T-helper 22 cell (primary cell): ENCODE measurements at places on chromosomes 2 and 18.

GRCh38 chr2:173631127-173631460, 276.4 kb downstream of the CDCA7 start:
- no peak for DNase-seq

DNA sequence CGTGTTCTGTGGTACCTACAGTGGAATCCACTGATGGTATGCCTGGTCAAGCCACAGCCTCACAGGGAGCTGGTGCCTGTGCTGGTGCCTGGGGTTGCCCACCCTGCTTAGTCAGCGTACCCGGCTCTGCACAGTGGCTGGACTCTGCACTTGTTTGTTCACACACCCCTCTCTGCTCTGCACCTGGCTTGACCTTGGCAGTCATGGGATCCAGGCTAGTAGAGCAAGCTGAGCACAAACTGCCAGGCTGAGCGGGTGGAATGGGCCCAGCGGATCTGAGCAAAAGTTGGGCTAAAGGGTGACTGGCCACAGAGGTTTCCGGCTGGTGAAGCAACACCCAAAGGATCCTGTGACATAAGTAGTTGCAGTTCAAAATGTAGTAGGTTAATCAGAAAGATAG, 163.5 kb downstream of the CDH19 start:
- no peak for DNase-seq

- DNase-seq: no peak
Observed at GRCh38 chr2:163693484-163693883, 42.3 kb downstream of the FIGN start.

DNA sequence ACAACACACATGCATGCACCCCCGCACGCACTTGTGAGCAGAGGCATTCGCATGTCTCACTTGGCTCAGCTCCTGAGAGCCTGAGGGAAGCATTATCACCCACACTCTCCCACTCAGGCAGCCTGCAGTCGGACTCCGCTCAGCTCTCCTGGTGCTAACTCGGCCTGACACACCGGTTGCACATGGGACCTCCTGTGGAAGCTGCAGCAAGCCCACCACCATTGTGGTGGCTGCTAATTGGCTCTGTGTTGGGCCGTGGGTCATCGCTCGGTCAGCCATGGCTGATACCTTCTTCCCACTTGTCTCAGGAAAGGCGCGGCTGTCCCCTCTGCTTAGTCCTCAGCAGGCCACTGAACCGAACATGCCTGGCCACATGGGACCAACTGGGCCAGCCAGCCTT, 13.7 kb upstream of the TEX261 start:
- no peak for DNase-seq

GRCh38 chr18:79677221-79677620, 2.4 kb upstream of the CTDP1 start:
- no peak for DNase-seq

DNA sequence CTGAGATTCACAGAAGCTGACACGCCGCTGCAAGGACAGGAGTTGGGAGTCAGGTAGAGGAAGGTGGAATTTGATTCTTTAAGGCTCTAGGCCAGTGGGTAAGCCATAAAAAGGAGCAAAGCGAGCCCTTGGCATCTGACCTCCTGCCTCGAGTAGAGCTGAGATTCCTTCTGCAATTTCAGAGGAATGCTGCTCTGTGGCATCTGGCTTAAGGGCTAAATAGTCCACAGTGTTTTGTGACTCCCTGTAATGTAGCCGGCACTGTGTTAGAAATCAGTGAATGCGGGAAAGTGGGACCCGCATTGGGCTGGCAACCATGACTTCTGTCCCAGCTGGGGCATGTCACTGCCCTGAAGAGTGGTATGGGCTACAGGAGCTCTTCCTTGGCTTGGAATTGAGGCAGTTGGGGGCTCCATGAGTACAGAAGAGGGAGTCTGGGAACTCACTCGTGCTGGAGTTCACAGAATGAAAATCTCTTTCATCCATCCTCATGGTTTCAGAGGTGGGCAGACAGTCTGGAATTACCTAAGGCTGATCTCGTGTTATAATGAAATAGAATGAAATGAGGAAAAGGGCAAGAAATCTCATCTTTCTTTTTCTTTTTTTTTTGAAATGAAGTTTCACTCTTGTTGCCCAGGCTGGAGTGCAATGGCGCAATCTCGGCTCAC, 12.7 kb upstream of the MYCN start:
- no peak for DNase-seq

GRCh38 chr2:68423966-68424650, 43.0 kb downstream of the FBXO48 start:
- DNase-seq: no peak

DNA sequence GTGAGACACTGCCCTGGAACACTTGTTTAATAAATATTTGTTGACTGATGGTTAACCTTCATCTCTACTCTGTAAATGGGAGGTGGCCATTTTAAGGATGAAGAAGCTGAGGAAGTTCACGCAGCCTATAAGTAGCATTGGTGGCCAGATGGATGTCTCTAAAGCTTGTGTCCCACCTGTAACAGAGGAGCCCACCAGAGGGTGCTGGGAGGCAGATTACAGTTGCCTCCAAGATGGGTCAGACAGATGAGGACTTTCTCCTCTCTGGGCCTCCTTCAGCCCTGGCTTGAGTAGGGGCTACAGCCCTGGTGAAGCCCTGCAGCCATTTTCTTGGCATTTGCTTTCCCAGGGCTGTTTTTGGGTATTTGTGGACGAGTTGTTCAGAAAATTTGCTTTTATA, 45.0 kb upstream of the MCFD2 start:
- DNase-seq: no peak

GRCh38 chr2:197322724-197323720, 12.4 kb upstream of the ANKRD44 start:
- DNase-seq: no peak

- DNase-seq: no peak
Observed at GRCh38 chr2:205024822-205025518, 479.7 kb downstream of the PARD3B start.

DNA sequence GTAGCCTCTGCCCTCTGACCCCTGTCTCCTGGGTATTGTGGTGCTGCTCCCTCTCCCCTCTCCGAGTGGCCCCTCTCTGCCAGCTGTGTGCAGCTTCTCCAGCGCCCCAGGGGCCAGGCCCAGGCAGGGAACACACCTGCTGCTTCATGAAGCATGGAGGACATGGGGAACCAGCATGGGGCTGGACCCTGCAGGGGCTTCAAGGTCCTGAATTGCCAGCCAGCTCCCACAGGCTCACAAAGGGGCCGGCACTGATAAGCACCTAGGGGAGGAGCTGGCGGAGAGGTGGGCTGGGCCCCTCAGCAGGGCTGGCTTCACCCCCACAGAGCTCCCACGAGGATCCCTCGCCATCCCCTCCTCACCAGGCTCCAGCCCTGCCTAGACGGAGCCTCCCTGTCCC, 77.4 kb upstream of the GPC1 start:
- no peak for DNase-seq

DNA sequence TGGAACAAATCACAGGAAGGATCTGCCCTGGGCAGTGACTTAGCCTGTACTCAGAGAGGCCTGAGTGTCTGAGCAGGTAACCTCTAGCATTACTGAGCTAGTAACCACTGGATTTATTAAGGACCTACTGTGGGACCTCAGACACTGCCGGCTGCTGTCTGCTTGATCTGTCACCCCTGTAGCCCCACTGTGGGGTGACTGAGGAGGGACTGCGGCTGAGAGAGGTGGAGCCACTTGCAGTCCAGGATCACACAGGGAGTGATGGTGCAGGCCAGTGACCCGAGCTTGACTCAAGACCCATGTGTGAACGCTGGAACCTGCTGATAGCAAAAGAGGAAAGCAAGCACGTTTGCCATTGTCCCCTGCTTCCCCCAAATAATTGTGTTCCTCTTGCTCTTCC, 15.6 kb downstream of the CHMP1B start:
- DNase-seq: no peak

DNA sequence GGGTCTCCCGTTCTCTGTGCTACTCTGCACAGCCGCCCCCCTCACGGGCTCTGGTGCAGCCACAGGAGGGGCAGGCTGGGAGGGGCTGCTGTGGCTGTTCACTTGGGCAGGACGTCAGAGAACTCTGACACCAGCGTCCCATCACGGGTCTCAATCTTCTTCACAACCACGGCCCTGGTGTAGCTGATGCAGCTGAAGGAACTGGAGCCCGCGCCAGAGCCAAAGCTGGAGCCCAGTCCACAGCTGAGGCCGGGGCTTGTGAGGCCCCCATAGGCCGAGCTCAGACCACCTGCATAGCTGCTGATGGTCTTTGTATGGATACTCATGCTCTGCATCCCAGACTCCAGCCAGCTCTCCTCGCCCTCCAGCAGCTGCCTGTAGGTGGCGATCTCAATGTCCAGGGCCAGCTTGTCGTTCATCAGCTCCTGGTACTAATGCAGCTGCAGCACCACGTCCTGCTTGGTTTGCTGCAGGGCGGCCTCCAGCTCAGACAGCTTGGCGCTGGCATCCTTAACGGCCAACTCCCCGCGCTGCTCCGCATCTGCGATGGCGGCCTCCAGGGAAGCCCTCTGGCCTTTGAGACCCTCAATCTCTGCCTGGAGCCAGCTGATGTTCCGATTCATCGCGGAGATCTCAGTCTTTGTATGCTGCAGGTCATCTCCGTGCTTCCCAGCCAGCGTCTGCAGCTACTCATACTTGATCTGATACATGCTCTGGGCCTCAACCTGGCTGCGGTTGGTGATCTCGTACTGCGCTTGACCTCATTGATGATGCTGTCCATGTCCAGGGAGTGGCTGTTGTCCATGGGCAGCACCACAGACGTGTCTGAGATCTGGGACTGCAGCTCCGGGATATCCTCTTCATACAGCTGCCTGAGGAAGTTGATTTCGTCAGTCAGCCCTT, 7.4 kb upstream of the DUSP19 start:
- no peak for DNase-seq

GRCh38 chr2:224432003-224432579, 30.2 kb upstream of the FAM124B start:
- no peak for DNase-seq

DNA sequence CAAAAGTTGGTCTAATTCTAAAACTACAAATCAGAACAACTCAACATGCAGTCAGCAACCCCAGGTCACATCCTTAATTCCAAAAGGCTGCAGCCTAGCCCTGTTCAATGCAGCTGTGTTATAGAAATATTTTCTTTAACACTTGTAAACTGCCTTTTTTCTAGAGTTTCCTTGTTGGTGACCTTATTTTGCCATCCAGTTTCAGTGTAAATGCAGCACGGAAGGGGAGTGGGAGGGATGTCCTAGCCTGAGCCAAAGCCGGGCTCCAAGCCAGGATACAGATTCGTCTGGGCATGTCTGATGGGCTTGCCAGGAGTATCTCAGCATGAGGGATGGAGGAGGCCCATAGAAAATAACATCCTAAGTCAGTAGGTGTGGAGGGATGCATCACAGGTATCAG, 17.7 kb upstream of the SP3 start:
- DNase-seq: no peak

GRCh38 chr2:199933466-199933865, 21.8 kb downstream of the TYW5 start:
- DNase-seq: no peak

- DNase-seq: no peak
Observed at GRCh38 chr2:63875559-63876245, 34.0 kb downstream of the UGP2 start.

- DNase-seq: no peak
Observed at GRCh38 chr2:75998451-75998850, 287.7 kb upstream of the GCFC2 start.

GRCh38 chr2:69652206-69652605, 8.7 kb upstream of the AAK1 start:
- DNase-seq: no peak

DNA sequence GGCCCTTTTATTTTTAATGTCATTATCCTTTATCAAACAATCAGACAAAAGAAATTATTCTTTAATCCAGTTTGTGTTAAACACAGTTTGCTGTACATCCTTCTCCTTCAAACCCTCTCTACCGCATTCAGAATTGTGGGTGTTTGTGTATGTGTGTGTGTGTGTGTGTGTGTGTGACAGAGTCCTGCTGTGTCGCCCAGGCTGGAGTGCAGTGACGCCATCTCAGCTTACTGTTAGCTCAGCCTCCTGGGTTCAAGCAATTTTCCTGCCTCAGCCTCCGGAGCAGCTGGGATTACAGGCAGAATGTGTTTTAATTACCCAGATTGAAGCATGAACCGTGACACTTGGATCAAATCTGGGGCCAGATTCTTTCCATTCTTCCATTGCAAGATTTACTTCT, 723.7 kb downstream of the DCDC2C start:
- DNase-seq: no peak
